GM18507 (cell line): ENCODE measurements at places on chromosomes 5 and 9.

DNA sequence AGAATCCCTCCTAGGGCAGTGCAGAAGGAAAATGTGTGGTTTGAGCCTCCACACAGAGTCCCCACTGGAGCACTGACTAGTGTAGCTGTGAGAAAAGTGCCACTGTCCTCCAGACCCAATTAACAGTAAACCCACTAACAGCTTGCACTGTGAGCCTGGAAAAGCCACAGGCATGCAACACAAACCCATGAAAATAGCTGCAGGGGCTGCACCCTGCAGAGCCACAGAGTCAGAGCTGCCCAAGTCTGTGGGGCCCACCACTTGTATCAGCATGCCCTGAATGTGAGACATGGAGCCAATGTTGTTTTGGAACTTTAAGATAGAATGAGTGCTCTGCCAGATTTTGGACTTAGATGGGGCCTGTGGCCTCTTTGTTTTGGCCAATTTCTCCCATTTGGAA, 119.8 kb upstream of the CDH9 start:
- DNase-seq = no peak

DNA sequence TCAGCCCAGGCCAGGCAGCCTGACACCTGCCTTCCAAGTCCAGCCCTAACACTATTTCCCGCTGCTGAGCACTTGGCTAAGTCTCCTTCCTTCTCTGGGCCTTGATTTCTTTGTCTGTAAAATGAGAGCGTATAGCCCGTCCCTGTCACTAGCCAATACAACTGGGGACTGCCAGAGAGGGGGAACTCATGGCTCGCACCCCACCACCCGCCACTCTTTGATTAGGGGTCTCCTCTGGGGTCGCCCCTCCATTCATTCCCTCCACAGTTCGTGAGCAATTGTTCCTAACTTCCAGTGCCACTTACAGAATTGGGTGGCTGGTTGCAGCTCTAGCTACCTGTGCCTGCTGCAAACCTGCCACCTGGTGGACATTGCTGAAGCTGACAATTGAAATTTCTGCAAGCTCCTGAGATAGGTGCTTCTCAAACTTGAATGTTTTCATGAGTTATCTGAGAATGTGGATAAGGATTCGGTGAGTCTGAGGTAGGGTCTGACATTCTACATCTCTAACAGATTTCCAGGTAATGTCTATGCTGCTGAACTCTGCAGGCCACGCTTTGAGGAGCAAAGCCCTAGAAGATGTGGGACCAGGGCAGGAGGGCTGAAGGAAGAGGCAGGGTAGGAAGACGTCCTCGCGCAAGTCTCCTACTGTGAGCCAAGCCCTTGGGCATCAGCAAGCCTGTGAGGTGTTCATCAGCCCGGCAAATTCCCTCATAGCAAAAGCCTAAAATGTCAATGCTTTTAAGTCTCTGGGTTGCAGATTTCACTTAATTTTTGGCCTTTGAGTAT, 13.3 kb upstream of the RECK start:
- no peak for DNase-seq

DNA sequence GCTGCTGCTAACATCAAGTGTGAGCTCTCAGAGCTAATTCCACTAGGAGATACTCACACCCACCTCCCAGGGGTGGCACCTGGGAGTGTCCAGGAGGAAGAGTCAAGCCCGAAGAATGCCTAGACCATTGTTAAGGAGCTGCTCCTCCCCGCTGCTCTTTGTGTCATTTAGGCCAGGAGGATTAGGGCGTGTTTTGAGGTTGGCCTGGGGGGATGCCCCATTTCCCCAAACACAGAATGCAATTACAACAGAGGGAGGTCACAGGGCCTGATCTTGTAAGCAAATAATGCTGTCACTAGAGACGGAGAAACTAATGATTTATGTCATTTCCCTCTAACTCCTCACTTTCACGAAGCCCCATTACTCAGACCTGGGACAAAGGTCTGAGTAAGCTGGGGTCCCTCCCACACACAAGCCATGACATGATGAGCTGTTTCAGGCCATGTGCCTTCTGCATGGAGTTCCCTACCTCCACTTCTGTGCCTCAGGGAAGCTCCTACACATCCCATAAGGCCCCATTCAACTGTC, 312.5 kb downstream of the ACTL7B start:
- no peak for DNase-seq

GRCh38 chr5:174796711-174797192, 72.4 kb downstream of the MSX2 start:
- no peak for DNase-seq

GRCh38 chr5:126525630-126526245, 69.3 kb downstream of the ALDH7A1 start:
- no peak for DNase-seq

DNA sequence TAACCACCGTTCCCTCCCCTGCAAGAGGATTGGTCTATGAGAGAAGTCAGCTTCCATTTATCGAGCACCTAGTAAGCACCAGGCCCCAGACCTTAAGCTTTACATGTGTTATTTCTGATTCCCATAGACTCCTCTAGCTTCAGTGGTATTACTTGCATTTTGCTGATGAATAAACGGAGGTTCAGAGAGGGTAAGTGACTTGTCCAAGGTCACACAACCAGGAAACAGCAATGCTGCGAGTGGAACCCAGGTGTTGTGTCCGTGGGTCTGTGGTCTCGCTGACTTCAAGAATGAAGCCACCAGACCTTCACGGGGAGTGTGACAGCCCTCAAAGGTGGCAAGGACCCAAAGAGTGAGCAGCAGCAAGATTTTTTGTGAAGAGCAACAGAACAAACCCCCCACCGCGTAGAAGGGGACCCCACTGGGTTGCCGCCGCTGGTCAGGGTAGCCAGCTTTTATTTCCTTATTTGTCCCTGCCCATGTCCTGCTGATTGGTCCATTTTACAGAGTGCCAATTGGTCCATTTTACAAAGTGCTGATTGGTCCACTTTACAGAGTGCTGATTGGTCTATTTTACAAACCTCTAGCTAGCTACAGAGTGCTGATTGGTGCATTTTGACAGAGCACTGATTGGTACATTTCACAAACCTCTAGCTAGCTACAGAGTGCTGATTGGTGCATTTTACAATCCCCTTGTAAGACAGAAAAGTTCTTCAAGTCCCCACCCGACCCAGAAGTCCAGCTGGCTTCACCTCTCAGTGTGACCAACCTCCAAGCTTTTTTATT, 29.1 kb upstream of the KCNIP1 start:
- no peak for DNase-seq

DNA sequence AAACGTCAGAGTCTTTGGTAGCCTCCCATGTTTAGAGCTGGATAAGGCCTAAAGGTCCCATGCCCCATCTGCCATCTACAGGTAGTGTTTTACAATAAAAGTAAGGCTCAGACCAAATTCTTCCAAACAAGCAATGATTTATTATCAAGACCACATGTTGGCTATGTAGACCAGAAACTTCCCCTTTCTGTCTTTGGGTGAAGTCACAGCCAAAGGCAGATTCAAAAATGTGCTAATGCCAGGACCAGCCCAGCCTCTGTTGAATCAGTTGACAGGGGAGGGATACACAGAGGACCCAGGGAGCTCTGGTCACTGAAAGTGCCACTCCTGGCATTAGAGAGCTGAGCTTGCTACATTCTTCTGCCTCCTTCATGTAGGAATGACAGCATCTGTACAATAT, 360.8 kb downstream of the NTRK2 start:
- no peak for DNase-seq

DNA sequence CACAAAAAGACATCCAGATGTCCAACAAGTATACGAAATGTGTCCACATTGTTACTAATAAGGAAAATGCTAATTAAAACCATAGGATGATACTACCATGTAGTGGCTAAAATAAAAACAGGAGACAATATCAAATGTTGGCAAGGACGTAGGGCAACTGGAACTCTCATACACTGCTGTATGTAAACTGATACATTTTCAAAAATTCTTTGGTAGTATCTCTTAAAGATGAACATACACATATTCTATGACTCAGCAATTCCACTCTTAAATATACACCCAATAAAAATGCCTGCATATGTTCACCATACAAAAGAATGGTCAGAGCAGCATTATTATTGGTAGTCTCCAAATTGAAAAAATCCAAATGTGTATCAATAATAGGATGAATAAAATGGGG, 2.9 kb upstream of the CCDC180 start:
- no peak for DNase-seq
